ENCODE measurements at places on chromosomes 3 and 15.

- no peak for DNase-seq
Measured at GRCh38 chr15:70164156-70164900, 66.6 kb upstream of the TLE3 start.

DNA sequence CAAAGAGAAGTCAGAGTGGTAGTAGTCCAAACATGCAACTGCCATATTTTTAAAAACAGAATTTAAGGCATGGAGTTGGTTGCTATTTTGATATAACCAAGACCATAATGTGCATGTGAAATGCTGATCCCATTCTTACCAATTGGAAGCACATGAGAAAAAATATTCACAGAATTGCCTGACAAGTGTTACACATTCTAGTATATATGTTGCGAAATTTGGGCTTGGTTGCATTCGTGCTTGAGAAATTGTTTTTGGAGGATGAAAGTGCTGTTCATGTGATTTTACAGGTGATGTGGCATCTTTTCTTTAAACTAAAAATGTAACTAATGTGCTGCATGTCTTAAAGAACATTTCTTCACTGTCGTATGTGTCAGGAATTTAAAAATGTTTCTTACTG is 199.7 kb downstream of the CHL1 start:
- DNase-seq: no peak

DNA sequence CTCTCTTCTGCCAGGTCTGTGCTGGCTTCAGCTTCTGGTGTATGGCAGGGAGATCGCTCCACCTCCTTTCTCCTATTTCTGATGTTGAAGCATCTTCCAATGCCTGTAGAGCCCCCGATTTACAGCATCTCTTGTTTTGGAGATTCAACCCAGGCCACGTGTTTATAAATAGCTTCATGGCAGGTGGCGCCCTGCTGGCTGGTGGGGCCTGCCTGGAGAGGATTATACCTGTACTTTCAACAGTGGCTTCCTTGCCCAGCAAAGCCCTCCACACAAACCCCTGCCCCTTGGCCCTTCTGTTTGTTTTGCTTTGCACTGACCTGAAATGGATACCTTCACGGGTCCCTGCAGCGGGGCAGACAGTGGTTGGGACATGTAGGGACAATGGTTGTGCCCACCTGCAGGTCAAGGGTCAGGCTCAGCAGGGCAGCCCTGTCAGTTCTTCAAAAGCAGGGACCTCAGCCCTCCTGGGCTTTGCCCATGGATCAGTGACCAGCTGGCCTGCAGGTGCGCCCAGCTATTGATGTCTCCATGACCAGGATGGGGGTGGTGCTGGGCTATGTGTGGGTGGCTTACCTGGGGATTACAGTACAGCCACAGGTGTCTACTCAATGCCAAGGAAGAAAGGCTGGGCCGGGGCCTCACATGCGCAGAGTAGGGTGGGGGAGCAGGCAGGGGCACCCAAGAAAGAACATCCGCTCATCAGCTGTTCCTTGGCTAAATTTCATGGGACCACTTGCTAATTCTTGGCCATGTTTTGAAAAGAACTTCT is 112.7 kb upstream of the PRR23C start:
- DNase-seq: no peak

GRCh38 chr3:129404610-129405009 is 23.8 kb downstream of the EFCAB12 start:
- DNase-seq: no peak

- no peak for DNase-seq
Measured at GRCh38 chr15:69524296-69524695, 71.7 kb downstream of the RPLP1 start.

GRCh38 chr15:92714077-92714476 is 58.5 kb upstream of the FAM174B start:
- DNase-seq: peak; percentile 5

- DNase-seq: no peak
Measured at GRCh38 chr15:59401824-59402569, 29.3 kb upstream of the MYO1E start.

DNA sequence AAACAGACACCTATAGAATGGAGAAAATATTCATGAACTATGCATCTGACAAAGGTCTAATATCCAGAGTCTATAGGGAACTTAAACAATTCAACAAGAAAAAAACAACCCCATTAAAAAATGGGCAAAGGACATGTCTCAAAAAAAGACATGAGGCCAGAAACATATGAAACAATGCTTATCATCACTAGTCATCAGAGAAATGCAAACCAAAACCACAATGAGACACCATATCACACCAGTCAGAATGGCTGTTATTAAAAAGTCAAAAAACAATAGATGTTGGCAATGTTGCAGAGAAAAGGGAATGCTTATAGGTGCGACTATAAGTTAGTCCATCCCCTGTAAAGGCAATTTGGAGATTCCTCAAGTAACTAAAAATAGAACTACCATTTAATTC is 11.4 kb upstream of the HDGFL3 start:
- DNase-seq: no peak

- no peak for DNase-seq
Measured at GRCh38 chr15:30990036-30990435, 1.4 kb downstream of the MTMR10 start.

DNA sequence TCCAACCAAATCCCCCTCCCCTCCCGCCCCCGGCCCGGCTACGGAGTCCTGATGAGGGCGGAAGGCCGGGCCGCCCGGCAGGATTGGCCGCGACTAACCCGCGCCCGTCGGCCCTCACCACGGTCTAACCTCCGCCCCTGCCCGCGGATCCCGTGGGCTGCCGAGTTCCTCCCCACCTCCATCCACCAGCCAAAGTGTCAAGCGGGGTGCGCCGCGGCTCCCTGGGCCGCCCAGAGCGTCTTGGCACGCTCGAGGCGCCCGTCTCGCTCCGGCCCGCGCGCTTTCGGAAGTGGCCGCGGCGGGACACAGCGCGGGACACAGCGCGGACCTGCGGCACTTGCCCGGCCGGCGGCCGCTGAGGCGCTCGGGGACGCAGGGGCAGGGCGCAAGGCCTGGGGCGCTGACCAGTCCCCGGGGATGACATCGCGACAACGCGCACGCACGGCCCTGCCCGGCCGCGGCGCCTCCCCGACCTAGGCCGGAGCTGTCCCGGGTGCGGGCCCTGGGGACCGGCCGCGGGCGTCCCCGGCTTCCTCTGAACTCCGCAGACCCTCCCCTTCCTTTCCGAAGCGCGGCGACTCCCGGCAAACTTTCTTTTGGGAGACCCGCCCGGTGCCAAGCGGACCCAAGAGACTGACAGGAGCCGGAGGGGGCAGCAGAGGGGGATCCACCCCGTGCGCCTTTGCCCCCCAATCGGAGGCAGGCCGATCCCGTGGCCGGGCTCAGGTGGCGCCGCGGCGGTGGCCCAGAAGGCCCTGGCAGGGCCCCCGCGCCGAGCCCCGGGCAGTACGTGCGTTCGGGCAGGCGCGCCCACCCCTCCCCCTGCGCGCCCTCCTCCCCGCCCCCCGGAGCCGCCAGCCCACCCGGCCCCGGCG is 112.8 kb upstream of the ICE2 start:
- DNase-seq: no peak

DNA sequence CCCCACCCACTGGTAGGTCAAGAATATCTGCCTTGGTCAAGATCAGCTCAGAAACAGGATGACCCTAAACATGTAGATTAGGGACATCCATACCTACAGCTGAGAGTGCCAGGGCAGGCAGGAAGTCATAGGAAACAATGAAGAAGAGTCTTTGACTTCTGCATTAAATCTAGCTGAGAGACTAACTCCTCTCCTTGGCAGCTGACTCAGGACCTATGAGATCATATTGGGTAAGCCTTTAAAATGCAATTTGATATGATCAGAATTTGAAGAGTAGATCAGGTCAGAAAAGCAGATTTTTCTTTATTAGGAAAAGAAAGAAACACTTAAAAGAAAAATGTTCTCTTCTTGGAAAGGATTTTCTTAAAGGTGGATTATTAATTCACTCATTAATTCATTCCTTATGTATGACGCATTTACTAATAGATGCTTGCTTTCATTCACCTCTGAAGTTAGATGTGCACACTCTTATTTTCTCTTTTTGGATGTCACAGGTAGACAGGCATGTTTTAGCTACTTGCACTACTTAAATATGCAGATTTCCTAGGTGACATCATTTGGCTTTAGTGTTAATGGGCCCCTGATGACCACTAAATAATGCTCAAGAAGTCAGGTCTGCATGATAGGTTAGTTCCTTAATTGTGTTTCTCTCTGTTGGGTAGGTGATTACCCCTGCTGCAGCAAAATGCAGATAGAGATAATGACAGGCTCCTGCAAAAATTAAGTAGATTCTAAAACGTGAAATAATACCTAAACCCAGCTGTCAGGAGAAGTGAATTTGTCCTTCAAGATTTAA is 35.7 kb upstream of the GSK3B start:
- DNase-seq: no peak

Measured in NCI-H446 treated with DMSO at 0.1 percent for 48 hours (cell line).